ENCODE measurements at places on chromosomes 11 and 22.
A peak's percentile ranks its signal among the peaks of the same experiment; 100 is the strongest.

GRCh38 chr11:134949121-134950090 lies 537.4 kb upstream of the B3GAT1 start:
- DNase-seq: no peak

- DNase-seq: no peak
Measured at GRCh38 chr11:10225553-10225952, 68.5 kb downstream of the SBF2 start.

GRCh38 chr11:66287889-66288670 lies 863 bp downstream of the YIF1A start:
- DNase-seq: no peak

DNA sequence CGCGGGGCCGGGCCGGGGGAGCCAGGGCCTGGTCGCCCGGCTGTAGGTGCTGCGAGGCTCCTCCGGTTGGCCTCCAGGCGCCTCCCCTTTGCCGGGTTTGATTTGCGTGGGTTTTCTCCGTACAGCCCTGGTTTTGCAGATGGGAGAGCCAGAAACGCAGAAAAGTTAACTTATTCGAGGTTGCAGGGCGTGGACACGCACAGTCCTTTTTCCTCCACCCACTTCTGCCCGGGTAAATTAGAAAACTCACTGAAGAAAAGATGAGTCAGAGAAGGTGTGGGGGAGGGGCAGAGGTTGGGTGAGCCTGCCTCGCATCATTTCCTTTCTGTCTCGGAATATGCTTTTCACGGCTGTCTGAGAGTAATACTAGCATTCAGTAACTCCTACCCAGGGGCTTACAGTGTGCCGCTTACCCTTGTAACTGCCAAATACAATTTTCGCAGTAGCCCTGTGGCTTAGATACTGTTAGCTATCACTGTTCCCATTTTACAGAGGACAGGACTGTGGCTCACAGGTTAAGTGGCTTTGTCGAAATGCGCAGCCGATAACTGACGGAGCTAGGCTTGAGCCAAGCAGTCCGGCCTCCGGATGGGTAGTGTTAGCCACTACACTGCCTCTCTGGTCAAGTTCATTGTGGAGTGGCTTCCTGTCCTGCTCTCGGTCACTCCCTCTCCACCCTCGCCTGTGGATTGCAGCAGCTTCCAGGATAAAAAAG lies 812 bp downstream of the FADD start:
- DNase-seq: peak; percentile 41

DNA sequence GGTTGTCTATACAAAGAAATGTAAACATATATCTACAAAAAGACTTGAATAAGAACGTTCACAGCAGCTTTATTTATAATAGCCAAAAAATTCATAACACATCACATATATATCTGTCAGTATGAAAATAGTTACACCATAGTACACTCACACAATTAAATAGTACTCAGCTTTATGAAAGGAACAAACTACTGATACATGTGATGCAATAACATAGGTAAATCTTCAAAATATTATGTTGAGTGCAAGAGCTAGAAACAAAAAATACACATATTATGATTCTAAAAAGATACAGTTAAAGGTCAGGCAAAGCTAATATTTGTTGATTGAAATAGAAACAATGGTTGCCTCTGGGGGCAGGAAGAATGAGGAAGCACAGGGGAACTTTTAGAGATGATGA lies 6.6 kb downstream of the MRGPRX2 start:
- no peak for DNase-seq

DNA sequence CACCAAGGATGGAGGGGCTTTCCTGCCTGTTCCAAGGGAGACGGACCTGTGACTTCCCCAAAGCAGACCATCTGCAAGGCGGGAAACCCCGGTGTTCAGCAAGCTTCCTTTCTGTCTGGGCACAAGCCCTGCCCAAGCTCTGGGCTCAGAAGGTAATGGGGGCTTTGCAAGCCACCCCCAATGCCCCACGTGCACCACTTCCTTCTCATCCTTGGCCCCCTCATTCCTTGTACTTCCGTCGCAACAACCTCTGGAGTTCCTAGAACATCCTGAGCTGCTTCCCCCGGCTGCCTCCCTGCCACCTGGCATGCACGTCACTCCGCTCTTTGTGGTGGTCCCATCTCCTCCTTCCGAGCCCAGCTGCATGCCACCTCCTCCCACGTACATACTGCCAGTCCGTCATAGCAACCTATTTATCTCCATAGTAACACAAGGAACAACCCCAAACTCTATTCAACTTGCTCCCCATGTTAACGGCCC lies 3.9 kb downstream of the MYEOV start:
- DNase-seq: no peak

DNA sequence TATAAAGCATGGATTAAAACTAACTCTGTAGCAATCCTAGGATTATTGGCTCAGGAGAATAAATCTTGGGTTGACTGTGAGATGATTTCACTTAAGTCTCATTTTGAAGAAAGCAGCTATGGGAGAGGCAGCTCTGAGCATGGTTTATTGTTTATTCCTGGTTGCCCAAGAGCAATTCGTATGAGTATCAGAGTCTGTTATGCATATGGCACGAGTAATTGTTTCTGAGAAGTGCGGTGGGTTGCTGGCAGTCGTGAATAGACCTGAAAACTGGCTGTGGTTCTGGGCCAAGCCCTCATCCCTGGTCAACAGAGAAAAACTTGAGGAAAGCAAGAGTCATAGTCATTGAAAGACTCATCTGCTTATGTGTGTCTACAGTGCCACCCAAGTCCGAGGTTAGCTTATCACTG lies 26.8 kb downstream of the DIXDC1 start:
- no peak for DNase-seq

DNA sequence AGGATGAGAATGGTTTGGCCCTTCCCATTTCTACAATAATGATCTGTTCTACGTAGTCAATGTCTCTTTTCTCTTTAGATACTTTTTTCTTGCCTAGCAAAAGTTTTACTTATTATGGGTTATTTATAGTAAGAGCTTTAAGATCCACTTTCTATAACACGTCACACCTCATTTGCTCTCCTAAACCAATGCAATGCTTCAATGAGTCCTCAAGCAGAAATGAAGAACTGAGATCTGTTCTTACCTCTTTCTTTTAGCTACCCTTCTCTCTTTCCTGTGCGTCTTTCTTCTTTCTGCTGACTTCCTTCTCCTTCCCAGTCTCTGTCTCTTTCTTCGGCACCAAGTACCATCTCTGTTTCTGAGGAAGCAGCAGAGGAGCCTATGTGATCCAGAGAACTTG lies 61.8 kb downstream of the SNX19 start:
- no peak for DNase-seq

DNA sequence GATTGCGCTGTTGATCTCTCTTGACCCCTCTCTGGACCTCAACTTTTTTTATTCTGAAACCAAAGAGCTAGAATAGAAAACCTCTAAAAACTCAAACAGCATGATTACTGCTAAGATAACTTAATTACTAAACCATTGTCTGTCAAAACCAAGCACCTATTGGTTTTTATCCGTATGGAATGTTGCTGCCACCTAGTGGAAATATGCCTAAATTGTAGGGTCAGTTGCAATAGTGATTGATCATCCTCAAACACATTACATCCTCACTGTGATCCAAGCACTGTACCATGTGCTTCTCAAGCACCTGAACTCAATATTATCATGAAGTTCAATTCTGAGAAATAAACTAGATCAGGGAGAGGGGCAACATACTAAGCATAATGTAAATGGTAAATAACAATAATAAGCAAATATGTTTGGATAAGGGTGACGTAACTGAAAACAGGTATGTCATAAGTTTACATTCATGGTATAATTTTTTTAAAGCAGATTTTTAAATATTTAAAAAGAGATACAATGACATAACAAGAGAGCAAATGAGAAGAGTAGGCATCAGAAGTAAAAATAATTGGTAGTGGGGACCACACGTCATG lies 3.8 kb upstream of the OR5A2 start:
- DNase-seq: peak; percentile 64
